ENCODE measurements at places on chromosomes 6 and 20. TPM values are rescaled to one million over a fixed set of nuclear protein-coding genes. Genes with fewer than 3 reads are reported as not detected.

Gene PLN
- total RNA-seq = 138 TPM

GRCh38 chr6:5950361-5950785 lies 56.4 kb downstream of the NRN1 start:
- no peak overlapping the region for H3K27ac ChIP-seq
- no peaks in the 10 kb centered on the region for H3K4me1 ChIP-seq
- DNase-seq = no peak

GRCh38 chr6:163054641-163055040 lies 326.9 kb downstream of the PACRG start:
- DNase-seq = no peak
- H3K27ac ChIP-seq = no peak overlapping the region
- no peaks in the 10 kb centered on the region for H3K27me3 ChIP-seq
- no peaks in the 10 kb centered on the region for H3K36me3 ChIP-seq
- H3K4me1 ChIP-seq = no peaks in the 10 kb centered on the region
- no peak overlapping the region for H3K4me3 ChIP-seq

DNA sequence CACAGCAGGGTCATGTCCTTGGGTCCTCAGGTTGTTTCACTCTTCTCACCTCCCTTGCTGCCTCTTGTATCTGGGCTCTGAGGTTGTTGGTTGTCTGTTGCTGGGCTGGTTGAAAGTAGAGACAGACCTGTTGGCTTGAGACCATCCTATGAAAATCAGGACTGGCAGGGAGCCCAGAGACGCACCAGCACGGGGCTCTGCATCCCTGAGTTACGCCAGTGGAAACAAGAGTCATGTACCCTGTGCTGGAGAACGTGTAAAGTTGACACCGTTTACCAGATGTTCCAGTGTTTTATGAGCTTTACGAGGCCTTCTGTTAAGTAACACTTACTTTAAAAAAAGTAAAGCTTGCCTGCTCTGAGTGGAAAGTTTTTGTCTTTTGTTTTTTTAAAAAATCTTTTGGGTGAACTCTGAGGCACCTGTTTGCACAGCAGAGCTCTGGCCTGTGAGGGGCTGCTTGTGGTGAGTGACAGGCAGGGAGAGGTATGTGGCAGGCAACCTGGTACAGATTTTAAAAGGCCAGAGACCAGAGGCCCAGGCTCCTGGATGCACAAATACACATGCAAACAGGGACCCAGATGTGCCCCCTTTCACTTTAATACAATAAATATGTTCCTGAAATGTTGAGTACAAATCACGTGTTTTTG lies 260.0 kb upstream of the SUPT3H start:
- no peak overlapping the region for H3K27ac ChIP-seq
- no peaks in the 10 kb centered on the region for H3K36me3 ChIP-seq
- no peaks in the 10 kb centered on the region for H3K4me1 ChIP-seq

DNA sequence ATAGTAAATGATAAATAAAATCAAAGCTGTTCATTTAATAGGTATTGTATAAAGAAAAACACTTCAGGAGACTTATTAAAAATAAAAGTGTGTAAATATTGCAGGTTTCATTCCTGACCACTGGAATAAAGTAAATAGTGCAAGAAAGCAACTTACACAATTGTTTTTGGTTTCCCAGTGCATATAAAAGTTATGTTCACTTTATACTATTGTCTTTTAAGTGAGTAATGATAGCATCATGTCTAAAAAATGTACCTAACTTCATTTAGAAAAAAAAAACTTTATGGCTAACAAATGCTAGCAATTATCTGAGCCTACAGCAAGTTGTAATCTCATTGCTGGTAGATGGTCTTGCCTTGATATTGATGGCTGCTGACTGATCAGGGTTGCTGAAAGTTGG lies 726.6 kb upstream of the POU3F2 start:
- no peaks in the 10 kb centered on the region for H3K36me3 ChIP-seq
- no peak overlapping the region for H3K27ac ChIP-seq
- no peaks in the 10 kb centered on the region for H3K27me3 ChIP-seq
- no peaks in the 10 kb centered on the region for H3K4me1 ChIP-seq

DNA sequence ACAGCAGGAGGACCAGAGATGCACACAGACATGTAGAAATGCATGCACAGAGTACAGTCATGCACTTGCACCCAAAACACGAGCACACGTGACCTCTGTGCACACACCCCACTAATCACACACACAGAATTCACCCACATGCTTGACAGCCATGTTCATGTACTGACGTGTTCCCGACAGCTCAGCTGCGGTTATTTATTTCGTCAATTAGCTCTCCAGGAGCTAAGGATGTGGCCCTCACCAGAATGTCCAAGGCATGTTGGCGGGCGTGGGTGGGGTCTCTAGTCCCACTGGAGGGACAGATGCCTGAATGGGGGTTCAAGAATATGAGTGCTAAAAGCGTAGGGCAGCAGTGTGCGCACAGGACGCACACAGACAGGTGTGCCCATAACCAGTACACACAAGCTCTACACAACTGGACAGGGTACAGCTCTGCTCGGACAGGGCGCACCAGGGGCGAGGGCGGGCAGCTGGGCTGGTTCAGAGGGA lies 571 bp upstream of the PRPF6 start:
- DNase-seq = no peak
- H3K4me3 ChIP-seq = peak overlapping the region; percentile 87
- H3K36me3 ChIP-seq = peaks cover 29% of the 10 kb centered on the region
- H3K4me1 ChIP-seq = peaks cover 33% of the 10 kb centered on the region
- H3K27ac ChIP-seq = peak overlapping the region; percentile 90
- no peaks in the 10 kb centered on the region for H3K27me3 ChIP-seq

Gene FITM2
- 5.4 TPM for total RNA-seq

Gene ENPP1
- total RNA-seq = 2.9 TPM

Gene MATN4
- total RNA-seq = not detected

Gene GMPR
- 9.9 TPM for total RNA-seq

DNA sequence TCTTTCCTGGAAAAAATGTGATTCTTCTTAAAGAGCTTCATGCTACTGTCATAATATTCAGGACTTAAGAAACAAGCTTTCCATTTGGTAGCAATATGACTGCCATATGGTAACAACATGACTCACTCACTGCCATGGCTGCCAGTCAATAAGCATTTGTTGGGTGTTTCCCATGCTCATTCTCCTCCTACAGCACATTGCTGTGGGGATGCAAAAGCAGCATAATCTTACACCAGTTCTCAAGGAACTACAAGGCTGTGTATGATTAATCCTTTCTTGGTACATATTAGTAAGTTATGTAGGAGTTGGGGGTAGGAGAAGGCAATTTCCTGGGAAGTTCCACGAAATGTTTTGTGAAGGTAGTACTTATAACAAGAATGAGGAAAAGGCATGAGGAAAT lies 76.7 kb downstream of the CEP162 start:
- no peak overlapping the region for H3K27ac ChIP-seq
- no peaks in the 10 kb centered on the region for H3K4me1 ChIP-seq
- H3K36me3 ChIP-seq = peaks cover 39% of the 10 kb centered on the region
- DNase-seq = no peak
- H3K27me3 ChIP-seq = no peaks in the 10 kb centered on the region

- H3K27ac ChIP-seq = peak overlapping the region; percentile 81
- DNase-seq = no peak
- H3K4me3 ChIP-seq = peak overlapping the region; percentile 53
- H3K36me3 ChIP-seq = no peaks in the 10 kb centered on the region
- H3K27me3 ChIP-seq = no peaks in the 10 kb centered on the region
- H3K4me1 ChIP-seq = peaks cover 11% of the 10 kb centered on the region
Measured at GRCh38 chr6:1554141-1554475, 55.6 kb upstream of the FOXC1 start.

- no peaks in the 10 kb centered on the region for H3K4me1 ChIP-seq
- no peak overlapping the region for H3K4me3 ChIP-seq
- H3K36me3 ChIP-seq = no peaks in the 10 kb centered on the region
- DNase-seq = no peak
Measured at GRCh38 chr6:93433592-93433991, 14.2 kb upstream of the EPHA7 start.

Gene IL17A
- total RNA-seq = not detected
